ENCODE measurements at places on chromosomes 16 and 17.

GRCh38 chr17:82956726-82957468 lies 117.1 kb upstream of the ZNF750 start:
- no peak for DNase-seq

DNA sequence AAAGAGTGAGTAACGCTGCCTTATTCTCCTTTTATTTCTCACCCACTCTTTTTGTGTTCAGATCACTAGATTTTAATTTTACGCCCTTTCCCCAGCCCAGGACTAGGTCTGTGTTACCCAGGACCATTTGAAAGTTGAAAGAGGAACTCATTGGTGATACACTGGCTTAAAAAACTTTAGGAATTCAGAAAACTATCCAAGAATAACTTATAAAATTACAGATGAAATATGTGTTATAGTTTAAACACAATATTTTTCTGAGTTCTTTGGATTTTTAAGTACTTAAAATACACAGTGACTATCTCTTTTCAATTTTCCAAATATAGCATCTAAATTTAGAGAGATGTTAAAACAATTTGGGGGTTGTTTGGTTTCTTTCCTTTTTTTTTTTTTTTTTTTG lies 385.2 kb downstream of the CDH13 start:
- no peak for DNase-seq

DNA sequence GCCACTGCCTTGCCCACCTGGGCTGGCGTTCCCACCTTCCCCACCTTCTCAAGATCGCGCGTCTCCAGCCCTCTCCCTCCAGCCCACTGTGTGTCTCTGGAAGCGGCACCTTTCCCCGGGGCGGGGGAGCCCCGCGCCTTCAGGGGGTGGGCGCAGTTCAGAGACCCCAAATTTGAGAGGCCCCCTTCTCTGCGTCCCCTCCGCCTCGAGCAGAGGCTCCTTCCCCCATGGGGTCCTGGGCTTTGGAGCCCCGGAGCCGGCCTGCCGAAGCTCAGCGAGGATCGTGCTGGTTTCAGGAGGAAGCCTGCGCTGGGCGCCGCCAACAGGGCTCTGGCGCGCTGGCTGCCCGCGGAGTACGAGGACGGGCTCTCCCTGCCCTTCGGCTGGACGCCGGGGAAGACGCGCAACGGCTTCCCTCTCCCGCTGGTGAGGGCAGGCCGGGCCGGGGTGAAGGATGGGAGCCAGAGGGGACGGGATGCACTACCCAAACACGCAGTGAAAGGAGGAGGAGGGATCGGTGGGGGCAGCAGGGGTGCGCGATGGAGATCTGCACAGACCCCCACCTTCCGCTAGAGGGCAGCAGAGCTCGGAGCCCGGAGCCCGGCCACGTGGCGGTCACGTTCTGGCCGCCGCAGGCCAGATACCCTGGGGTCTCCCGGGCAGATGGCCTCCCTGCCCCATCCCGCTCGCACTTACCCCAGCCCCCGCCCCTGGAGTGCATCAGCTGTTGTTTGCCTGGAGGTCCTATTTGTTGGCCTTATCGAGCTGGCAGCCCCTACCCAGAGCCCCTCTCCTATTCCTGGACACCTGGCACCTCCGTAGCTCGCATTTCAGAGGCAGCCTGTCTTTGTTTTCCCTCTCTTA lies 11.1 kb downstream of the LPO start:
- DNase-seq = peak; percentile 53

- no peak for DNase-seq
Observed at GRCh38 chr17:27780828-27781404, 19.4 kb downstream of the NOS2 start.

GRCh38 chr16:55701442-55702319 lies 45.9 kb downstream of the SLC6A2 start:
- peak; percentile 4 for DNase-seq

DNA sequence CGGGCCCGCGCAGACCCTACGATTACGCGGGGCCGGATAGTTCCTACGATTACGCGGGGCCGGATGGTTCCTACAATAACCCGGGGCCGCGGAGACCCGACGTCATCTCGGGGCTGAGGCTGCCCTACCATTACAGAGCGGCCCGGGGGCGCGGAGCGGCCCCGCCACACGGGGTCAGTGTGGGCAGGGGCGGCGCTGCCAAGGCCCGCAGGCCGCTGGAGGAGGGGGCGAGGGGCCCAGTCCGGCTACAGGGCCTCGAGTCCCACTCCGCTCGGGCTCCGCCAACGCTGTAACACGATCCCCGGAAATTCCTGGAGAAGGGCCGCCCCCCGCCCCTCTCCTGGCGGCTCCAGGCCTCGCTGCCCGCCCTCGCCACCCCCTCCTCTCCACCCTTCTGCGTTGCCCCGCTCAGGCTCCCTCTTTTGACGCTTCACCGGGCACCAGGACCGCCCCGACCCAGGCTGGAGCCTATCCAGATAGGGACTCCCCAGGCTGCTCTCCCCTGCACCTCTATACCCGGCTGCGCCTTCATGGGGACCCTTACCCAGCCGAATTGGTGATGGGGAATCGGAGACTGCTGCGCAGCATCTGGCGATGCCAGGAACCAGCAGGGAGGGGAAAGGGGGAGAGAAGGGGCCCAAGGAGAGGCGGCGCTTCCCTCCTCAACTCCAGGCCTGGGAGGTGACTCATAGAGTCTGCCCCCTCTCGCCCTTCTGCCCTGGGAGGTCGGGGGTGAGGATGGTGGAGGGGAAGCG lies at the start of gene RAB34:
Gene RAB34, minus strand, starts transcription at position 291 of the 755 bp plus-strand sequence. CDS start 602 bp downstream, outside the sequence.
- DNase-seq = no peak

DNA sequence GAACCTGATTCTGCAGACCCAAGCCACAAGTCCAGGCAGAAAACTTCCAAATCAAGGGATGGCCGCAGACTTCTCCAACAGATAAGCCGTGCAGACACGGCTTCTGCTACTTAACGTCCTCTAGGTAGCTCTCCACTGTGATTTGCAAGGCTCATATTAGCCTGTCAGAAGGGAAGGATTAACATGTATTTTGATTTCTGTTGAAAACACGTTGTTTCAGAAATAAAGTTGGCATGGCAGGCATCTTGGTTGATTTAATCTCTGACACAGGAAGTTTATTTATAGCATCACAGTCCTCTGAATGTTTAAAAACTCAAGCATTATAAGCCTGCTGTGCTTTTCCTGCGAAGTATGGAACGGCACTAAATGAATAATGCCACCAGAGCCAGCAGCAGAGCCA lies 166.8 kb upstream of the TOX3 start:
- DNase-seq = no peak

DNA sequence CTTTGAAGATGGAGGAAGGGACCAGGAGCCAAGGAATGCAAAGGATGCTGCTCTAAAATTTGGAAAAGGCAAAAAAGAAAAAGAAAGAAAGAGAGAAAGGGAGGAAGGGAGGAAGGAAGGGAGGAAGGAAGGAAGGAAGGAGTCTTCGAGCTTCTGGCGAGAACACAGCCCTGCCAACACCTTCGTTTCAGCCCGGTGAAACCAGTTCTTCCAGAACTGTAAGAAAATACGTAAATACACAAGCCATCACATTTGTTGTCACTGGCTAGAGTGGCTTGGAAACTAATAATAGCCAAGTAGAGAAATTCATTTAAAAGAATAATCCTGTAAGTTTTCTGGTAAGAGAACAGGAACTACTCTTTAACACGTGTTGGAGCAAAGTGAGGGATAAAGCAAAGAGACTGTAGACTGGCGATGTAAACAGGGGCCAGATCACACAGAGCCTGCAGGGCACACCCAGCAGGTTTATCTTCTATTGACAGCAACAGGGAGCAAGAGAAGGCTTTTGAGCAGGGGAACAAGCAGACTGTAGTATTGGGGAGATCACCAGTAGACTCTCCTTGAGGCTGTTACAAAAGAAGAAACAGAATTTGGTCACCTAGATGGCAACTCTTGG lies 188.7 kb upstream of the MPHOSPH6 start:
- DNase-seq = no peak

- DNase-seq = no peak
Observed at GRCh38 chr16:7404217-7404616, 71.6 kb downstream of the RBFOX1 start.
